ENCODE measurements at places on chromosomes 13 and 19. TPM values are rescaled to one million over a fixed set of nuclear protein-coding genes. Genes with fewer than 3 reads are reported as not detected.

- no peak for DNase-seq
These were observed 102.4 kb downstream of the TNFRSF19 start for GRCh38 chr13:23672616-23673015.

DNA sequence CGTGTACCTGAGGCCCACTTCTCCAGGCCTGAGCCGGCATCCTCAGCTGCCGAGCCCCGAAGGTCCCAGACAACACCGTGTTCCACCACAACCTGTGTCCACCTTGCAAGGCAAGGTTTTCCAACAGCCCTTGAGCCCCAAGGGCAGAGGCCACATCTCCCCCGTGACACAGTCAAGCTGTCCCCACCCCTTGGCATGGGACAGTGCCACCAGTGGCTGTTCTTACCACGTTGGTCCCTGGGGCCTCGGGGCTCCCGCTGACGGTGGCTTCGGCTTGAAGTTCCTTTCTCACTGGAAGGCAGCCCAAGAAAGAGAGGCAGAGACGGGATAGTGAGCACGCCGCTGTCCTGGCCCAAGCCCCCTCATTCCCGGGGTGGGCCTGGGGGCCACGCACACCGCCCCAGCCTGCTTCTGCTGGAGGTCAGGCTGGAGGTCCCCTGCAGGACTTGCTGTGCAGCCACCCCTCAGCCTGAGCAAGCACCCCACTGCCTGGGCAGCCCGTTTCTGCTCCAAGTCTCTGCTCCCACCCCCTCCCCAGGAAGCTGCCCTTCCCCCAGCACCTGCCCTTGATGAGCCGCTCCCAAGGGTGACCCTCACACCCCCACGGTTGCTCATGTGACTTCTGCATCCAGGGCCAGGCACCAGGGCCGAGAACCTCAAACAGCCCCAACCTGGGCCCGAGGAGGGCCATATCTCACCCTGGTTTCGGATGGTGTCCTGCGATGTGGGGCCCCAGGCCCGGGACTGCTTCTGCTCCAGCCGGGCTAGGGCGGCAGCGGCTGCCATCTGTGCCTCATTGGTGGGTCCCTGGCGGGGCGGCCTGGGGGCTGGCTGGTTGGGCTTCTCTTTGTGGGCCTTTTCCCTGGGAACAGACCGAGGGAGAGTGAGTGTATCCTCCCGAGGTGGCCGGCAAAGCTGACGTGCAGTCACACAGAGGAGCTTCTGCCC lies 4.1 kb downstream of the UBXN6 start:
- no peak for DNase-seq

- no peak for DNase-seq
These were observed 7.7 kb downstream of the UBE2L5 start for GRCh38 chr13:30429721-30430694.

The TEKTIP1 gene
- total RNA-seq: 4.2 TPM

The RUBCNL gene
- 3.0 TPM for total RNA-seq

GRCh38 chr13:44305286-44305685 lies 68.3 kb upstream of the SERP2 start:
- DNase-seq: peak; percentile 62

The ACER1 gene
- not detected for total RNA-seq

- no peak for DNase-seq
These were observed 1322.2 kb downstream of the PCDH9 start for GRCh38 chr13:65907666-65908525.

Measured in endodermal cell (in vitro differentiated cells).